ENCODE measurements at places on chromosomes 1 and 21.

GRCh38 chr1:7576946-7577657 is 194.0 kb upstream of the VAMP3 start:
- DNase-seq = no peak

DNA sequence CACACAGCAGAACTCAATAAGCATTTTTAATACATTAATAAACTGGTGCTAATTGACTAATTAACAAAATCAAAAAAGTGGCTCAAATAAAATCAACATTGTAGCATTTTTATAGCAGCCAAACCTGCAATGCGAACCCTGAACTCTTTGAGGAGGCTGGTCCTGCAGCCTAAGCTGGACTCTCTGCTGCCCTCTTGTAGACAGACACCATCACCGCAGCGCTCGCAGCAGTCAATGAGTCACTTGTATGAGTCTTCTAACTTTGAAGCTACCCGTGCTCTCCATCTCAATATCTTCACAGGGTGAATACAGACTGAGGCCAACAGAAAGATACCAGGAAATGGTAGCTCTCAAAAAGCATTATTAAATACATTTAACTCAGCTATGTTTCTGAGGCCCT is 9.7 kb upstream of the KRTAP7-1 start:
- DNase-seq = peak; percentile 31

DNA sequence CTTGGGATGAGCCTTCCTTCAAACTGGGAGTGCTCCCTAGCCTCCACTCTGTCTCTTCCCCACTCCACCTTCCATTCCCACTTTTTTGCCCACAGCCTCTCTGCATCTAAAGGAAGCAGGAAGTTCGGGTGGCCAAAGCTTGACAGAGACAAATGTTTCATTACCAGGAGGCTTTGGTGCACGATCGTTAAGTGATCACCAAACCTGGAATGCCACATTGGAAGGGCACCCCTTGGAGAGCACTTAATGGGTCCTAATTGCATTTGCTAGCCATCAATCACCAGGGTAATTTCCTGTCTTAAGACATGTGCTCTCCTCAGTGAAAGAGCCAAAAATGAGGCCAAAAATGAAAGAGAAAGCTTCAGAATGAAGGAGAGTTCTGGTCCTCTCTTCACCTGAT is 206.5 kb downstream of the TNR start:
- no peak for DNase-seq

- peak; percentile 17 for DNase-seq
These were observed 36.0 kb downstream of the CAPN2 start for GRCh38 chr1:223748405-223748772.

GRCh38 chr1:171220081-171220420 is 28.2 kb upstream of the FMO1 start:
- no peak for DNase-seq

DNA sequence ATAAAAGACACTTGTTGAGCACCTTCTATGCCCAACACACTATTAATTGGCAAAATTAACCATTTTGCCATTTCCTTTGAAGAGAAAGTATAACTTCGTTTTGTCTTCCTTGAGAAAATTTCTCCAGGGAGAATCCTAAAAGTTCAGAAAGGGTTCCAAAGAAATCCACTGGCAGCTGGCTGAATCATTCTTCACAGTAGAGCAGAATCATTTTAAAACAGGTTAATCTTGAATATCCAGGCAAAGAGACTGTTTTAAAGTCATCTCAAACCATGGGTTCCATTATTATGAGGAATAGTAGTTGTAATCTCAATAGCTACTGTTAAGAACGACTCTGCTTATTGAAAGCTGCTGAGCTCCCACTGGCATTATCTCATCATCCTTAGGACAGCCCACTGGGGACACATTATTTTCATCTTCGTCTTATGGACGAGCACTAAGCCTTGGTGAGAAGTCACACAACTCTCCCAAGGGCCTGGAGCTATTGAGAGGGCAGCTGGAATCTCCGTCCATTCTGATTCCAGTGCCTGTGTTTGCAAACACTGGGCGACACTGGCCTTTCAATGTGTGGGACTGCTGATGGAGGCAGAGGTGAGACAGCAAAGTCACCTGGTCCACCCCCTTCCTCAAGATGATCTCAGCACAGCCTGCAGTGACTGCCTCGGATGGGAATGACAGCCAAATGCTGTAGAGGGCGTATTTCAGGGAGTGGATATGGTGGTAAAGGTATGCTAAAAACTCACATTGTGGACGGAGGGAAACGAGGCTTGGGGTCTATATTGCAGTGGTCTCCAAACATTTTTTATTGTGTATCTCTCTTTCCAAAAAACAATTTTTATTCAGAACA is 15.3 kb upstream of the PGBD5 start:
- no peak for DNase-seq

GRCh38 chr21:45590726-45591618 is 48.7 kb upstream of the SLC19A1 start:
- DNase-seq = peak; percentile 52

- no peak for DNase-seq
These were observed 17.0 kb downstream of the TNFRSF25 start for GRCh38 chr1:6448749-6449631.

DNA sequence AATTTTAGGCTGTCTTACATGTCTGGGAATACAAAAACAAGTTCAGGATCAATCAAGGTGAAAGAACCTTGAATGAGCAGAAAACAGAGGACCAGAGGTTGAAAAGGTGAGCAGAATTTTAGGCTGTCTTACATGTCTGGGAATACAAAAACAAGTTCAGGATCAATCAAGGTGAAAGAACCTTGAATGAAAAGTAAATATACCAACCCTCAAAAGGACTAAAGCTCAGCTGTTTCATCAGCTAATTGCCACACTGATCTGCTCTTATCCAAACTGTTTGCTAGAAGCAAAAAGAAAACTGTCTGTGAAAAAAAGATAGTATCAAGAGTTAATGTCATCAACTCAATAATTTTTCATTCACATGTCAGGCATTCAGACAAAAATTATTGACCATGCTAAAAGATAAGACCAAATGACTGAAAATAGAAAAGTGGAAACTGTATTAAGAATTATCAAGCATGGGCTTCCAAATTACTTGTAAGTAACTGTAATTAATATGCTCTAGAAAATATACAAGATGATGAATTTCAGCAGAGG is 69.2 kb downstream of the LTN1 start:
- DNase-seq = no peak

DNA sequence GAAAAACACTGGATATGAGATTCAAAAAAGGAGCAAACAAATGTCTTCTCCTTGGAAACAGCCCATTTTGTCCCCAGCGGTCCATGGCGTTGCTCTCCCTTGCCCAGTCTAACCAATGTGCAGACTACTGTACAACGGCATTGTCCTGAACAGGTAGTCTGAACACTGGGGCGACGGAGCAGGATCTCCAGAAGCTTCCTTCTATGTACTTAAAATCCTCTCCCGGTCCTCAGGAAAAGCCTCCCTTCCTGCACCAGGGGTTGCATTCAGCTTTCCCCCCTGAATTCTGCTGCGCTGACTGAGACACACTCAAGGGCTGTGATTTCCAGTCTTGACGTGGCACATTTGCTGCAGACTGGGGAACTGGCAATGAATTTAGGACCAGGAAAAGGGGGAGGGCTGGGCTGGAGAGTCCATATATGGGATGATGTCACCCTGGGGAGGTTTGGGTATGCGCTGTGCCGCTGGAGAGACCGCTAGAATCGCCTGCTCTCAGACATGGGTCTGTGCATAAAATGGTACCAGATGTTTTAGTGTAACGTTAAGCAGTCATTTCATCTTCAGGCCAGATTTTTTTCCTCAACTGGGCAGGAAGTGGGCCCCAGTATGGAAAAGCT is 275.9 kb upstream of the C1orf105 start:
- no peak for DNase-seq

DNA sequence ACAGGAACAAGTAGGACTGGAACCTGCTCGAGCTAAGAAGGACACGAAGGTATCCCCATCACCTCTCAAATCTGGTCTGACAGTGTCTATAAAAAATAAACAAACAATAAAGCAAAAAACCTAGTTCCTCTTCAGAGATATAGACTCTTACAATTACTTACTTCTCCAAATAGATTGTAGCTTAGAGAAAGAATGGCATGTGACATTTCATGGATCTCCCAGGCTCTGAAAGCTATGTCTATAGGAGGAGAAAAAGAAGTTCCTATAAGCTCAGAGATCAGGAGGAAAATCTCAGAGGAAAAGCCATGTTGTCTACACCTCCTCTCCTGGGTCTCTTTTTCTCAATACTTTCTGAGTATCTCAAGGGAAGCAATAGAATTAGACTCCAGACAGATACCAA is 12.3 kb upstream of the OR10J5 start:
- DNase-seq = no peak

- DNase-seq = no peak
These were observed 13.4 kb downstream of the EPB41 start for GRCh38 chr1:28927648-28928313.

GRCh38 chr1:30466026-30466425 is 257.4 kb downstream of the MATN1 start:
- no peak for DNase-seq

DNA sequence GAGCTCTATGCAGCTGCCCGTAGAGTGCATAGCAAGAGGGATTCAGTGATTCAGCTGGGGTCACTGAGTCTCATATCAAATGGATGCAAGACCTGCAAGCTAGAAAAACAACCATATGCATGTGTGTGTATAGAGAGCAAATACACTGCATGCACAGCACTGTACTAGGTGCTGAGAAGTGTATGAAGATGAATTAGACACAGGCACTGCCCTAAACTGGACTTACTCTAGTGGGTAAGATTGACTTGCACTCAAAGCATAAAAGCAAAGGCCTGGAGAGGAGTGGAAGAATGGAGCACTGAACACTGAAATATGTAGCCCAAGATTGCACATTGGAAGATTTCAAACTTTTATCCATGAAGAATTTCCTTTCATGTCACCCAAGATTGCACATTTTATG is 5.5 kb upstream of the GBP1 start:
- no peak for DNase-seq

Data from T-helper 2 cell treated with Interferon-gamma antibody and Interleukin-4, amounts not matched to agents 5 μg/mL and 100 μg/mL, for 36 hours (primary cell).